Stimulated activated CD8-positive, alpha-beta memory T cell treated with anti-CD3 and anti-CD28 coated beads, Interleukin-4, amount 100 ng/mL, for 1 hour (primary cell): ENCODE measurements at places on chromosomes 7 and 10.

DNA sequence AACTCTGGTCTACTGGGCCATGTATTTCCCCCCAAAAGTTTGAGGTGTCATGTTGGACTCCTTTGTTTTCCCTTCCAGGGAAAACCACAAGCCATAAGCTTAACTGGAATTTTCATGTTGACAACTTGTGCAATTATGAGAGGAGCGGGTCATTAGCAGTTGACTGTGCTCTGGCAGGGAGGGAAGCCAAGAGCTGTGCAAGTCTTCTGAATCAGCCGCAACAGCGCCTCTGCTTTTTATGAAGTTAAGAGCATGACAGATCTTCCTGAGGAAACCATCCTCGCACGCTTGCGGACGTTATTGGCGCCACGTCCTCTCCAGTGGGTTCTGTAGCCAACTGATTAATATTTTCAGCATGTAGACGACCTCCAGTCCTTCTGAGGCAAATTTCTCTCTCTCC, 148.7 kb upstream of the MKI67 start:
- DNase-seq = no peak

DNA sequence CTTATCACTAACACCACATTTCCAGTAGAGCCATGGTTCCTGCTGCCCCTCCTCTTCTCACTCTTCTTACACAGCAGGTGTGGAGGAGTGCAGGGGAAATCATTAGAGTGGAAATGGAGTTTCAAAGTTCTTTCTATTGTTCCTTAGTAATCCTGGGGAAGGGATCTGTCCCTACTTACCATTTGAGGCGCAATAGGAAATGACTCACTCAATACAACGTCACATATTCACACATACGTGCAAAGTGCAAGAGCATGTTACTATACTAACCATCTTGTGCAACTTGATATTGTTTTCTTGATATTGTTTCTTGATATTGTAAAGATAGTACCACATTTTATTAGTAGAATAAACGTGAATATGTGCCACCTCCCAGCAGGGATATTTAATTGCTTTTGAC, 1010.2 kb downstream of the DNAJB9 start:
- no peak for DNase-seq

DNA sequence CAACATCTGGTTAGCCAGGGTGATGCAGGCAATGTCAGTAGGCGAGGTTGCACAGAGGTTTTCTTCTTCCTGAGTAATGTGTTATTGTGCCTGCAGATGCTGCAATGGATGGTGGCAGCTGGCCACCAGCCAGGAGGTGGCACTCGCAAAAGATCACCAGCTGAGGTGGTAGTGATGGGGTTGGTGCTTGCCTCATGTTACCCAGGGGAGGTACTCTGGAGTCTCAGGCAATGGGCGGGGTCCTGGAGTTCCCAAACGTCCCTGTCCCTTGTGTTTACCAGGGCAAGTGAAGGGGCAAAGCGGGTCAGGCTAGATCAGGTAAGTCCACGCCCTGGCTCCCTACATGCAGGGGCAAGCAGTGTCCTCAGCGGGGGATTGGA, 21.1 kb downstream of the CLRN3 start:
- no peak for DNase-seq

DNA sequence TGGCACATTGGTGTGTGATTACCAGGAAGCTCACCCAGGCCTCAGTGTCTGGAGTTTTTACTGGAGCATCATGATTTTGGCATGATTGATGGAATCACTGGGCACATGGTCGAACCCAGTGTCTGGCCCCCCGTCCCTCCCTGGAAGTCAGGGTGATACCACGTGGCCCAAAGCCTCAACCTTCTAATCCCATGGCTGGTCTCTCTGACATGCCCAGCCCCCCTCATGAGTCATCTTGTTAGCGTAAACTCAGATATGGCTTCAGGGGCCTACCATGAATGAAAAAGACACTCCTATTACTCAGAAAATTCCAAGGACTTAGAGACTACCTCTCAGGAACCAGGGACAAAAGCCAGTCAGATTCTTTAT, 109.3 kb downstream of the GRK5 start:
- no peak for DNase-seq

DNA sequence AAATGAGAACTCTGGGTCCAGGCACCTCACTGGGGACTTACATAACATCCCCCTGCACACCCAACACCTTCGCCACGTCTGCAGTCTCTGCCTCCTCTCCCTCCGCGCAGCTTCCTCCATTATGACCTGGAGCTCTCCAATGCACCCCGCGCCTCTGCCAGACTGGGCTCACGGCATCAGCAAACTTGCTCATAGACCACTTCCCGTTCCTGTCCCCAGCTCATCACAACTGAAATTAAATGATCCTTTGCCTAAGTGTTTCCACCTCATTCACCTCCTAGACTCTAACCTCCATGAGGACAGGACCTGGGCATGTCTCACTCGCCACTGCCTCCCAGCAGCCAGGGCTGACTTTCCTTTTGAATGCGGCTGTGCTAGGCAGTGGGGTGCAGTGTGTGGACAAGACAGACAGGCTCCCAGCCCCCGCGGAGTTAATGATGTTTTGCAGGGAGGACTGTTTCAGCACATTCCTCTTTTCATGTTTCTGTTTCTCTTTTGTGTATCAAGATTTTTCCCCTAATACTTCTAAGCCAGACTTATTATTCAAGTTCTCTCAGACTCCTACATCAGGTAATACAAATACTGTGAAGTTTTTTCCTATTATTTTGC, 18.8 kb downstream of the CHST15 start:
- DNase-seq = no peak

GRCh38 chr7:25893436-25893835, 258.6 kb upstream of the NFE2L3 start:
- DNase-seq = no peak

DNA sequence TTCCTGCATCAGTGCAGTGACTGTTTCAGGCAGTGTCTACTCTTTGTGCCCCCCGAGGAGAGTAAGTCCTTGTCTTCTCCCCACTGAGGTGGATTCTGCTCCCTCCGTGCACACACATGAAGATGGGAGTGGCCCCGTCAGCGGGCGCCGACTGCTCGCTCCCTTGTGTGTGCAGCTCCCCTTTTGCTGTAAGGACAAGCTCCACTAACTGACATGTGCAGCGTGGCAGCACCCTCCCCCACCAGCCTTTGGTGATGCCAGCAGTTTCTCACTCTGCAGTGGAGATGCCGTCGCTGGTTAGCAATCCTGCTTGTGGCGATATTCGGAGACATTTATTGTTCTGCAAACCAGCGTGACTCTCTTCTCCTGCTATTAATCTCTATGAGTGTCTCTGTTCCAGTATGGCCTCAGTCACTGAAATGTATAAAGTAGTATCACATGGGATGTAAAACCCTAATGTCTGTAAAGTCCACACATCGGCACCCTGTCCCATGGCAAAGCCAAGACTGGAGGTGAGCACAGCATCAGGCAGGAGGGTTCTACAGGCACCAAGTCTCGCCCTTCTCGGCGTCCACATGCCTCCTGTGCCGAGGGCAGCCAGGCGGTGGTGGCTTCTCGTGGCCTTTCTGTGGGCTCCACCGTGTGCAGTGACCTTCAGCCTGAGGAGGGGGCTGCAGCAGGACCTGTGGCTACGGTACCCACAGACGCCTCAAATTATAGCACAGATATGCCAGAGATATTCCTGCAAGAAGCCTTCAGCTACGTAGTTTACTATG, 202.7 kb downstream of the EBF3 start:
- DNase-seq = no peak

- DNase-seq = no peak
Measured at GRCh38 chr7:95804052-95804451, 31.7 kb downstream of the DYNC1I1 start.

DNA sequence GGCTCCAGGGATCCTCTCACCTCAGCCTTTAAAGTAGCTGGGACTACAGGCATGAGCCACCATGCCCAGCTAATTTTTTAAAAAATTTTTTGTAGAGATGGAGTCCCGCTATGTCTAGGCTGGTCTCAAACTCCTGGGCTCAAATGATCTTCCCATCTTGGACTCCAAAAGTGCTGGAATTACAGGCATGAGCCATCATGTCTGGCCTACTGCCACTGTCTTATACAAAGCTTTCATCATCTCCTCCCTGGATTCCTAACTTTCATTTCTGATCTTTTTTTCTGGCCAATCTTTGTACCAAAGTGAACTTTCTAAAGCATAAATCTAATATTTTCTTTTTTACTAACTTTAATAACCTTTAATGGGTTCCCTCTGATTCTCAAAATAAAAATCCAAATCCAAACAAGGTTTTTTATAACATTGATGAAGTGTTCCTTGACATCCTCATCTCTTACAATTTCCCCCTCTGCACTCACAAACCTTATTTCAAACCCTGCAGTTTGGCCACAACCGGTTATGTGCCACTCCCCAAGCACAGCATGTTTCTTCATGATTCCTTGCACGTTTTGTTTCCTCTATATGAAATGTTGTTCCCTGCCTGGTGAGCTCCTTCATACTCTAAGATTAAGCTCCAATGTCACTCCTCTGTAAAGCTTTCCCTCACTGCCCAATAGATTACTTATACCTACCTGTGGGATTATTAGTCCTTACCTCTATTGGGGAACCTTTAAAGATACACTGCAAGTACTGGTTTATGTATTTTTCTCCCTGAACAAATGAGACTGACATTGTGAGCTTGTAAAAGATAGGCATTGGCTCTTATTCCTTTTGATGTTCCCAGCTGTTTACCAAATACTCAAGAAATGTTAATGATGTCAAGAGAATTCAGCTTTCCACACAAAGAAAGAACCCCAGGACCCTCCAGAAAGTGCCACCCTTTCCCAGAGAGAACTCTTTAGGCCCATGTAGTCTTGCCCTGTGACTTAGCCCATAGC, 101.7 kb downstream of the HOXA1 start:
- no peak for DNase-seq

- no peak for DNase-seq
Measured at GRCh38 chr10:79927111-79927828, 21.6 kb downstream of the SFTPD start.

- DNase-seq = no peak
Measured at GRCh38 chr7:36955456-36956129, 231.3 kb upstream of the AOAH start.

DNA sequence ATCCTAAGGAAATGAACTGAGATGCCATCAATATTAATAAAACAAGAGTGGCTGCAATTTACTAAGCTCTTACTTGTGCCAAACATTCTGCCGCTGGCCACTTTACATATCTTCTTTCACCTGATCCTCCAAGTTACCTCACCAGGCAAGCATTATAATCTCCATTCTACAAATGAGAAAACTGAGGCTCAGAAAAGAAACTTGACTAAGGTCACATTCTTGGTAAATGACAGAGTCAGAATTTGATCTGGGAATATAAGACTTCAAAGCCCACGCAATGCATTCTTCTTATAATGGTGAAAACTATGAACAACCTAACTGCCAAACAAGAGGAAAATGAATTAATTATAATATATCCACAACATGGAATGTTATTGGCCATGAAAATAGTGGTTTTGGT, 46.1 kb upstream of the SMNDC1 start:
- no peak for DNase-seq

DNA sequence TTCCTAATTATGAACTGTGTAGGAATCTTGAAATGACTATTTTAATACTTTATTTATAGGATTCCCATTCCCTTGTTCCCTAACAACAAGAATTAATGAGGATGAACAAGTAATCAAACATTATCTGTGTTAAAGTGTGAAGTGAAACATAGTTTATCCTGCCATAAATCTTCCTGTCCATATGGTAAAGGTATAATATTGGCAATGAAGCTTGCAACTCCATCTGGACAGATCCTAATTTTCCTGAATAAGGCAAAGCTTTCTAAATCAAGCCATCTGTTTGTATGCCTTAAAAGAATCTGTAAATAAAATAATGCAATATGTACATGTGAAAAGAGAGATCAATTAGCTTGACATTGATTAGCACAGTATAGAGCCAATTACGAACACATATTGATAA, 529.0 kb downstream of the ANKRD7 start:
- DNase-seq = no peak

DNA sequence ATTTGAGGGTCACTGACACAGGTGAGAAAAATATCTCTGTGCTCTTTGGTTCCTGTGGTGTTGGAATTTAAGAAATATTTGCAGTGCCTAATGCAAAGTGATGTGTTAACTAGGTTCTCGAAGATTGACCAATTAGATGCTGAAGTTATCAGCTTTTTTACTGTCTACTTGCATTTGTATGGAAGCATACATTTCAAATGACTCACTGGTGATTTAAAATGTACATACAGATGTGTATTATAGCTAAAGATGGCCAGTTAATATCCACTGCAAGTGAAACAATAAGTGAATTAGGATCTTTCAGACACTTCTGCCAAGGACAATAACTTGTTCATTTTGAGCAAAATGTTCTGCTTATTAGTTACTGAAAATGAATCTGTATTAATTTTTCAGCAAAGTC, 205.0 kb downstream of the FANK1 start:
- DNase-seq = no peak

DNA sequence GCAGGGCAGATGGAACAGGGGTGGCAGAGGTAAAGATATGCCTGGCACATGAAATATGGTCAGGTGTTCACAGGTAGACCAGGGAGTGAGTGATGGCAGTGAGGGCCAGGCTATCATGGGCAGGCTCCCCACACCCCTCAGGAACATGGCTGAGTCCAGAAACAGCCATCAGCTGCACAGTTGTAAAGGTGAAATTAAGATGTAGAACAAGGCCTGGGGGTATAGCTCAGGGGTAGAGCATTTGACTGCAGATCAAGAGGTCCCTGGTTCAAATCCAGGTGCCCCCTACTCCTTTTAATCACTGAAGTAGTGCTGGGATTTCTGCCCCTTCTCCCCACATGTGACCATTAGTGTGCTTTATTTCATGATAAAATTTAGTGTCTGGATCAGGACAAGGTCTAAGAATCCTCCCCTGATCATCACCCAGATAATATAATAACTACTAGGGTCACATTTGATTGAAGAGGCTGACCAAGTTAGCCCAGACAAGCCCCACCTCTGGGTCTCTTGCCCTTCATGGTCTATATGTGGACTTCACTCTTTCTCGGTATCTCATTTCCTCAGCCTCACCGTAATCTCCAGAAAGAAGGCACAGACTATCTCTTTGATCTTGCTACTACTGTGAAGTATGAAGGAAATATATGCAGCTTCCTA, 69.0 kb downstream of the ZNF783 start:
- no peak for DNase-seq

DNA sequence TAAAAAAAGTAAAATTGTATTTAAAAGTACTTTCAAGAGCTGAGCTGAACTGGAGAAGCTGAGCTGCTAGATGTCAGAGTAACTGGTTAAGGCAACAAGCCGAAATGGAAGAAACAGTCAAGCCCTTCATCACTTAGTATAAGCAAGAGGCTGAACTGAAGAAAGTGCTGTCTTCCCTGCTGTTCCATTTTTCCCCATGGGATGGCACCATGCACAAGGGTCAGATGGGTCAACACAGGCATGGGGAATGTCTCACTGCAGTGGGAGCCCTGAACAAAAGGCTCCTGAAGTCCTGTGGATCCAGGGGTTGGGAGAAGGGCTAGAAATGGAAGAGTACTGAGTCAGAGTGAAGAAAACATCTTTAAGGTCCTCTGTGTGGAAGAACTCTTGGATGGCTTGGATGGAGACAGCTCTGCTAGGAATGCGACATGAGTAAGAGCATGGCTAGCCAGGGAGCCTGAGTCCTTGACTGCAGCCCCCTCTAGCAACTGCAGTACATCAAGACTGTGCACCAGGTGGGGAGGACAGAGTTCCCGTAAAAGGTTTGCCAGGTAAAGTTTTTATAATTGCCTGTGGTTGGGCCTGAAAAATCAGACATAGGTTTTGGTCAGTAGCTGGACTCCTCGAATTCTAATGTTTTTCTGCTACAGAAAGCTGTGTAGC, 348.3 kb downstream of the GPR158 start:
- no peak for DNase-seq
